ENCODE measurements at places on chromosomes 6 and 20.

DNA sequence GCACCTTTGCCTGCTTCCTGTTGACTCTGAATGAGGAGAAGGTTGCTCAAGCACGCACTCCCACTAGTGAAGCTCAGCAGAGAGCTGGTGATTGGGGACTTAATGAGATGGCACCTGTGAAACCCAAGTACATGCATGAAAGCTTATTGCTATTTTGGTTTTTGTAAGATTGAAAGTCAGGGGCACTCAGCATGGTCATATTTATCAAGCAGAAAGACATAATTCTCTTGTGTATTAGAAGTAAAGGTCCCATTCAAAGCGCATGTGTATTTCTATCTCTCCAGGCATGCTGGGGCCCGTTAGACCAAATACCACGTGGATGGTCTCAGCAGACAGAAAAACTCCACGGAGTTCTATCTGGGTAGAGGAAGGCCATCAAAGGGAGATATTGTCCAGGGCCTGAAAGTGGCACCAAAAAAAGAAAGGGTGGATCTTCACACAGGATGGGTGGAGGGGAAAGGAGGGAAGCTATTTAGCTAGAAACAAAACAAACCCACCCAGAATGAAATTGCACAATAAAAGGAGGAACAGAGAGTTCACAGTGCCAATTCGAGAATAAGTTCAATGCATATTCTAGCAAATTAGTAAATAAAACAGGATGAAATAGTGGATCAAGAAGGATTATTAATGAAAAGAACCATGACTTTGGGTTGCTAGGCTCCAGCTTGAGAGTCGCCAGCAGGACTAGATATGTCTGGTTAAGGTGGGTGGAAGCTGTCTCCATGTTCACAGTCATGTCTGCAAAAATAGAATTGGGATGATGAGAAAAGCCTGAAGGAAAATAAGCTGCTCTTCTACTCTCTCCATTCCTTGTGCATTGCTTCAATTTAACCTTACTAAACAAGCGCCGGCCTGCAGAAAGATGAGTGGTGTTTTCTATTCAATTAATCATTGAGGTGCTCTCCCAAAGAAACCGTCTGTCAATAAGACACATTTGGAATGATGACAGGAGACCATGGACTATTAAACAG, 224.9 kb upstream of the DTNBP1 start:
- no peaks in the 10 kb centered on the region for H3K36me3 ChIP-seq
- DNase-seq, result no peak
- no peaks in the 10 kb centered on the region for H3K27me3 ChIP-seq
- H3K4me3 ChIP-seq, result no peak overlapping the region

- H3K27ac ChIP-seq, result no peak overlapping the region
- H3K4me1 ChIP-seq, result no peaks in the 10 kb centered on the region
- no peak for DNase-seq
These were observed 94.8 kb upstream of the PMEPA1 start for GRCh38 chr20:57804470-57805250.

DNA sequence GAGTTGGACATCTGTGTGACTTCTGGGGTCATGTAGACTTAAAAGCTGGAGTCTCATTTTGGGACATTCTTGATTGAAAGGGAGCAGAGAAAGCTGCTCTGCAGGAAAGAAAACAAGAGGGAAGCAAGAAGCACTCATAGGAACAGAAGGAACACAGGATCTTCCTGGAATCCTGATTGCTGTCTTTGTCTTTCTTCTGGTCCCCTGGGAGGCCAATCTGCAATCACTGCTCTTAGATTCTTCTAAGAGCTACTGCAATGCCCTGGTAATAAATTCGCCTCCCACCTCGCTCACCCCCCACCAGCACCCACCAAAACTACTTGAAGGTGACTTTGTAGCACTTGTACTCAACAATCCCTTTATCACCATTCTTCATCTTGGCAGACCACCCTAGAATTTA, 51.8 kb downstream of the SLC35B3 start:
- H3K36me3 ChIP-seq, result no peaks in the 10 kb centered on the region
- no peak overlapping the region for H3K27ac ChIP-seq
- no peaks in the 10 kb centered on the region for H3K4me1 ChIP-seq
- no peaks in the 10 kb centered on the region for H3K27me3 ChIP-seq
- DNase-seq, result no peak

GRCh38 chr20:32447136-32448027, 89.3 kb downstream of the ASXL1 start:
- no peak overlapping the region for H3K27ac ChIP-seq
- H3K4me1 ChIP-seq, result peaks cover 12% of the 10 kb centered on the region
- no peak overlapping the region for H3K4me3 ChIP-seq
- no peaks in the 10 kb centered on the region for H3K27me3 ChIP-seq

- peak overlapping the region; percentile 43 for H3K4me3 ChIP-seq
- peaks cover 8% of the 10 kb centered on the region for H3K27me3 ChIP-seq
- no peaks in the 10 kb centered on the region for H3K36me3 ChIP-seq
These were observed 3.0 kb downstream of the PRSS16 start for GRCh38 chr6:27250277-27251111.

- peak; percentile 76 for DNase-seq
- H3K4me3 ChIP-seq, result no peak overlapping the region
- no peaks in the 10 kb centered on the region for H3K36me3 ChIP-seq
- H3K27me3 ChIP-seq, result no peaks in the 10 kb centered on the region
These were observed 12.1 kb downstream of the TMEM200A start for GRCh38 chr6:130377915-130378314.

DNA sequence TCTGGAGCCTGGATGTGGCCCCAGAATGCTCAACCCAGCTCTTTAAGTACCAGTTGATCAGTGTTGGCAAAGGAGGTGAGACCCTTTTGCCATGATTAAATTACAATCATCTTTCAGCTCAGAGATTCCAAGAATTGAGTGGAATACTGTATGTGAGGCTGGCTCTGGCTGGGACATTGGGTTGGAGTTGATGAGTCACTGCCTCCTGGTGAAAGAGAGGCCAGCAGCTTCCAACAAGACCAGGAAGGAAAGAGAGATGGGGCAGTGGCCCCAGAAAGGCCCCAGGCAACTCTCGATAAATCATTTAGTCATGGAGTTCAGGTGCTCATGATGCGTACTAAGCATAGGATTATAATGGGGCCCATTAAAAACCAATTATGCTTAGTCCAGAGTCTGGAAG, 2.1 kb downstream of the TGM6 start:
- no peak for DNase-seq
- H3K4me1 ChIP-seq, result no peaks in the 10 kb centered on the region
- H3K27ac ChIP-seq, result no peak overlapping the region
- no peaks in the 10 kb centered on the region for H3K36me3 ChIP-seq
- no peak overlapping the region for H3K4me3 ChIP-seq

DNA sequence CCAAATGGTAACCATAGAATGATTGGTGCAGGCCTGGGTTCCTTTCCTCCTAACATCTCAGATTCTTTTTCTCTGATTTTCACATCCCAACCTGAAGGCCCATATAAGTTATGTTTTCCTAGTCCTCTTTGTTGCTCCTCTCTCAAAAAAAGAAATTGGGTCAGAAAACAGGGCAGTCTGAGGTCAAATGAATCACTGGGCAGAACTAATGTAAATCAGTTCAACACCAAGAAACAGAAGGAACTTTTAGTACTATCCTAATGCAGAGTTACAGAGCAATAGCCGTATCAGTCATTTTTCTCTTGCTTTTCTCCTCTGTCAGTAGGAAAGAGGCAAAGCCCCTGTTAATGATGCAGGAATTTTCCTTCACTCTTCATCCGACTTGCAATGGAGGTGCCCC, 11.0 kb upstream of the TPD52L1 start:
- H3K27me3 ChIP-seq, result no peaks in the 10 kb centered on the region
- no peak overlapping the region for H3K27ac ChIP-seq
- no peak for DNase-seq
- H3K36me3 ChIP-seq, result no peaks in the 10 kb centered on the region

GRCh38 chr6:18022398-18023231, 35.2 kb upstream of the KIF13A start:
- peaks cover 6% of the 10 kb centered on the region for H3K4me1 ChIP-seq
- no peak overlapping the region for H3K4me3 ChIP-seq
- peak overlapping the region; percentile 40 for H3K27ac ChIP-seq
- H3K36me3 ChIP-seq, result no peaks in the 10 kb centered on the region
- peak; percentile 30 for DNase-seq
- H3K27me3 ChIP-seq, result no peaks in the 10 kb centered on the region

- DNase-seq, result no peak
- H3K27ac ChIP-seq, result no peak overlapping the region
- H3K36me3 ChIP-seq, result no peaks in the 10 kb centered on the region
- no peak overlapping the region for H3K4me3 ChIP-seq
- H3K4me1 ChIP-seq, result no peaks in the 10 kb centered on the region
These were observed 90.6 kb downstream of the PAX1 start for GRCh38 chr20:21796059-21796458.

DNA sequence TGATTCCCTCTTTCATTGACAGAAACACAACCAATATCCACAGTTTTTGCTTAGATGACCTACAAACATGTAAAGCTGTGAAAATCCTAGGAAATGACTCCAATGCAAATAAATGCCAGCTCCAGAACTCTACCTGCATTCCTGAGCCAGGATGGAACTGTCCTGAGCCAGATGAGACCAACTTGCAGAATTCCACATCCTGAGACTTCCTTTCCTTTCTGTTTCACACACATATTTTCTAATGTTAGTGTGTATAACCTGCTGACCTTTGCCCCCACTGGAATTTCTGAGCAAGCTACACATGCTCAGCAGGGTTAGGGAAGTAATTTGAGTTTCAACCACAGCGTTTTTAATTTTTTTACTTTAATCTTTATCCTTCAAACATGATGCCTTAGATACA, 69.6 kb upstream of the ADGRF1 start:
- H3K36me3 ChIP-seq, result no peaks in the 10 kb centered on the region
- no peaks in the 10 kb centered on the region for H3K27me3 ChIP-seq
- peaks cover 17% of the 10 kb centered on the region for H3K4me1 ChIP-seq
- no peak overlapping the region for H3K4me3 ChIP-seq
- H3K27ac ChIP-seq, result peak overlapping the region; percentile 35

DNA sequence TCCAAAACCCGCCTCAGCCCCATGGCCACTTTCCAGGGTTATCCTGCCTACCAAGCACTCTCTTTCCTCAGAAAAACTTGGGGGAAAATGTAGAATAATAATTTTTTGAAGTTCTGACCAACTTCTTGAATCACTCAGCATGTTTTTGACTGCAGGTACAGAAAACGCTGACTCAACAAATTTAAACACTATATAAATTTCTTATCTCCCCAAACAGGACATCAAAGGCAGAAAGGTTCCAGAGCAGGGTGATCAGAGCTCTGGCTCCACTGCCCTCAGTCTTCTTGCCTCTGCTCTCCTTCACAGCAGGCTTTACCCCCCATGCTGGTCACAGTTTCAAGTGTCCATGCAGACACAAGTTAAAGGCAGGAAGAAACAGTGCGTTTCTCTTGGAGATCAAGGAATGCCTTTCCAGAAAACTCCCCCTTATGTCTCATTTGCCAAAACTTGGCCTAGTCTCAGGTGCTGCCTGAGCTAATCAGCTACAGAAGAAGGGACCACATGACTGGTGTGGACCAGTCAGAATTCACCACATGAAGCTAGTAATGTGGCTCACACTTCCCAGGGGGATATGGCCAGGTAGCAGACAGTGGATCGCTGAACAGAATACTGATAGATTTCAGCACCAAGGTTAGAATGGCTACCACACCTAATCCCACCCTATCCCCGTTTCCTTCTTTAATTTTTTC, 24.4 kb upstream of the SLC17A3 start:
- H3K27ac ChIP-seq, result peak overlapping the region; percentile 62
- H3K36me3 ChIP-seq, result no peaks in the 10 kb centered on the region
- H3K27me3 ChIP-seq, result no peaks in the 10 kb centered on the region
- peak; percentile 17 for DNase-seq
- no peak overlapping the region for H3K4me3 ChIP-seq

DNA sequence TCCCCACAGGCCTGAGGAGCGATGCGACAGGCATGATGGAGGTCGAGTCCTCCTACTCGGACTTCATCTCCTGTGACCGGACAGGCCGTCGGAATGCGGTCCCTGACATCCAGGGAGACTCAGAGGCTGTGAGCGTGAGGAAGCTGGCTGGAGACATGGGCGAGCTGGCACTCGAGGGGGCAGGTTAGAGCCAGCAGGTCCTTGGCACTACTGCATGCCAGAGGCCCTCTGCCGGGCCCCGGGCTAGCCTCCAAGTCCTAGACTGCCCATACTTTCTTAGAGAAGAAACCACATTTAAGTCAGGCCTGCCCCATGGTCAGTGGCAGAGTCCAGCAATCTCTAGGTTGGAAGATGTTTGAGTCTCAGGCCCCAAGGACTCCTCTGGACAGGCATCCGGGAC, 32.1 kb downstream of the PKIG start:
- DNase-seq, result no peak
- no peak overlapping the region for H3K4me3 ChIP-seq
- no peaks in the 10 kb centered on the region for H3K36me3 ChIP-seq
- H3K27me3 ChIP-seq, result no peaks in the 10 kb centered on the region
- no peak overlapping the region for H3K27ac ChIP-seq

DNA sequence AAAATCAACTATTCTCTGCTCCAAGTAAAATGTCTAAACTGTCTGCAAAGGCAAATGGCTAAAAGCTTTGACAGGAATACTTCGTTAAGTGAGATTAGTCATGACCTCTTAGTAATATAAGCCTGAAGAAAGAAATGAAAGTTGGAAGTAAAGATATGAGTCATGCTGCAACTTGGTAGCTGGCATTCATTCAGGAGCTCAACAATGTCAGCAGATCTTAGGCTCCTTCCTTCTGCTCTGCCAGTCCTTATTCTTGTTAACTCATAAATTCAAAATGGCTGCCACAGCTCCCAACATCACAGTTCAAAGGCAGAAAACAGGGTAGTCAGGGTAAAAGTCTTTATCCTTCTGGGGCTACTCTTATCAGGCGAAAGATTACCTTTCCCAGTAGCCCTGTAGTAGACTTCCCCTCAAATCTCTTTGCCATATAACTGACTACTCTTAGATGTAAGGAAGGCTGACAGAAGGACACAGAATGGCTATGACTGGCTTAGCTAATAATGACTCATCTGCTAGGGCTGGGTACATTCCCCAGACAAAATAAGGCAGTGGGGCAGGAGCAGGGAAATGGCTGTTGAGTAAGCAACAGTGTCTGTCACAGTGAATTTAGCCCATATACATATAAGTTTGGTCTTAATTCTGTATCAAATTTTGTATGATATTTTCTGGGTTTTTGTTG, 24.4 kb upstream of the C6orf62 start:
- DNase-seq, result peak; percentile 64
- H3K27me3 ChIP-seq, result no peaks in the 10 kb centered on the region
- H3K4me1 ChIP-seq, result no peaks in the 10 kb centered on the region

DNA sequence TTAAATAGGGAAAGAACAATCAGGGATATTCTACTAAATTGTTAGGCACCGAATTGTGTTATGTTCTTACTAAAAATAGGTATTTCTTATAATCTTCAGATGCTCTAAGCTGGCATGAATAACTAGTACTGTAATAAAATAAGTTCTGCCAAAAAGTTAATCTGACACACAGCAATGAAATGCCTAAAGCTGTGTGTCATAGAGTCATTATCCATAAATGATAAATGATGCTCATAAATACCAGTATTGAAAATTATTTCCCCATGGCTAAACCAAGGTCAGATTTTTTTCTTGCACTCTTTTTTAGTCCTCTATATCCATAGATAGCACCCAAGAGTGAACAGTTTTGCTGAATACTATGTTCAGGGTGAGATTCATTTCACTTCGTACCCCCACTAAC, 11.7 kb upstream of the PRIM2 start:
- peaks cover 19% of the 10 kb centered on the region for H3K4me1 ChIP-seq
- no peak for DNase-seq
- no peaks in the 10 kb centered on the region for H3K36me3 ChIP-seq
- no peaks in the 10 kb centered on the region for H3K27me3 ChIP-seq

GRCh38 chr6:148831064-148831463, 84.2 kb downstream of the UST start:
- no peak for DNase-seq
- H3K27ac ChIP-seq, result no peak overlapping the region

- no peak for DNase-seq
- no peak overlapping the region for H3K4me3 ChIP-seq
- H3K36me3 ChIP-seq, result no peaks in the 10 kb centered on the region
- H3K27me3 ChIP-seq, result no peaks in the 10 kb centered on the region
These were observed 128.2 kb upstream of the RIPOR2 start for GRCh38 chr6:25064006-25064405.
